Aortic smooth muscle cell (primary cell): ENCODE measurements at places on chromosomes 7 and 10. TPM values are rescaled to one million over a fixed set of nuclear protein-coding genes. Genes with fewer than 3 reads are reported as not detected.

OPN4 gene
- not detected in 2 replicates for total RNA-seq

MSS51 gene
- 1.1 and 1.2 TPM in 2 replicates for total RNA-seq

RBP4 gene
- total RNA-seq, result 0.06 TPM in 1 of 2 replicates, not detected in the other

UNC5B gene
- 22.4 and 33.7 TPM in 2 replicates for total RNA-seq

MBLAC1 gene
- total RNA-seq, result 2.5 and 3.2 TPM in 2 replicates
